ENCODE measurements at places on chromosomes 7 and 10.

- DNase-seq = no peak
Measured at GRCh38 chr7:143396625-143397556, 11.8 kb downstream of the EPHA1 start.

- no peak for DNase-seq
Measured at GRCh38 chr7:31094271-31094670, 42.2 kb downstream of the ADCYAP1R1 start.

GRCh38 chr7:1274876-1275375 lies 42.3 kb downstream of the UNCX start:
- DNase-seq = no peak

DNA sequence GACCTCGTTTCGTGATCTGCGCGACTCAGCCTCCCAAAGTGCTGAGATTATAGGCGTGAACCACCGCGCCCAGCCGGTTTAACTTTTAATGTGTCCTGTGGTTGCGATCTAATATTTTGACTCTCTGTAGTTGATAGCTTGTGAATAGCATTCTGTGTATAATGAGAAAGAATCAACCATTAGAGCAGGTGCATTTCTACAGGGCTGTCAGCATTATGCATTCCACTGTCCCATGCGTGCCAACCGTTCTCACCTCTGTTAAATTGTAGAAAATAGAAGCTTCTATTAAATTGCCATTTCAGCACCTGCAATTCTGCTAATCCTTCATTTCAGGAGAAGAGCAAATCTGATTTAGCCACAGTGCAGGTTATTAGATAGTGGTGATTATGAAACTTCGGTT lies 61.7 kb downstream of the VIM start:
- no peak for DNase-seq

GRCh38 chr10:22722626-22723169 lies 8.3 kb upstream of the PIP4K2A start:
- DNase-seq = no peak

DNA sequence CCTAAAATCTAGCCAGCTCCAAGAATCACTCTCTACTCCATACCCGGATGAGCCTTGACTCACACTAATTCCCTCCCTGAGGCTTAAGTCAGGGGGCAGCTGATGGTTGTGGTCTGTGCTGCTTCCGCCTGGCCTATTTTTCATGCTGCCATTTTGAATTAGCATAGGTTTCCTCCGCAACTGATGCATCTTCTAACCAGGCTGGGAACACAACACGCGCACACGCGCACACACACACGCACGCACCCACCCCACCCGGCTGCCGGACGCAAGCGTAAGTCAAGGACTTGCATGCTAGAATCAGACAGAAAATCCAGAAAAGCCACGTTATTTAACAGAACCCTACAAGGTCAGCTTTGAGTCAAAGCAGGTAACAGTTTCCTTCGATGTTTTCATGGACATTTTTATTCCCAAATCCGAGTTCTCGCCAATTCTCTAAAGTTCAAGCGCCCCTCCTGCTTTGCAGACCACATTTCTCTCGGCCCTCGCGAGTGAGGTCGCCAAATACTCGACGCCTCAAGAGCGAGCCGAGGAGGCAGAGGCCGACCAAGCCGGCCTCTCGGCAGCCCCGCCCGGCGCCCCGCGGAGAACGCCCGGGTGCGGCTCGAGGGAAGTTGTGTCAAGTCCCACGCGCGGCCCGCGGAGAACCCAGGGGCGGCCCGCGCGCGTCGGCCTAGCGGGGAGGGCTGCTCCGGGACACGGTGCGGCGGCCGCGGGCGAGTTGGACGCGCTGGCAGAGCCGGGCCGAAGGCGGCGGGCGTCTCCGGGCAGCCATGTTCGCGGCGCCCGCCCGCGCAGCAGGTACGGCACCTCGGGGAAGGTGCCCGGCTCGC lies 961 bp downstream of the SCRN1 start:
- DNase-seq = peak; percentile 19

- no peak for DNase-seq
Measured at GRCh38 chr7:38478404-38478803, 152.8 kb downstream of the AMPH start.

DNA sequence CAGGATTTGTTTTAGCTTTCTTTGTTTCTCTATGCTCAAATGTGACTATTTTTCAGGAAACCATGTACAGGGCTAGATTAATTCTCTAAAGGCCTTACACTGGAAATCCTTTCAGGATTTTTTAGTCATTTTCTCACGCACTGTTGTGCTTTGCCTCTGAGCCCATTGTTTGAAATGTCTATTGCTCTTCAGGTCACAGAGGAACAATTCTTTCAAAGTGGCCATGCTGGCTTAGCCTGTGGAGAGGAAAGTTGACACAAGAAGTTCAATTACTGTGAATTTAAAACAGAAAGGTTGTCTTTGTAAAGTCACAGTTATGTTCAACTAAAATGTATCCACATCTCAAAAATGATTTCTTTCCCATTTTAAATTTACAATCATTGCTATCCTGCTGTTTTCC lies 1071.7 kb upstream of the POT1 start:
- no peak for DNase-seq

GRCh38 chr7:134153493-134154136 lies 26.5 kb downstream of the LRGUK start:
- DNase-seq = no peak

DNA sequence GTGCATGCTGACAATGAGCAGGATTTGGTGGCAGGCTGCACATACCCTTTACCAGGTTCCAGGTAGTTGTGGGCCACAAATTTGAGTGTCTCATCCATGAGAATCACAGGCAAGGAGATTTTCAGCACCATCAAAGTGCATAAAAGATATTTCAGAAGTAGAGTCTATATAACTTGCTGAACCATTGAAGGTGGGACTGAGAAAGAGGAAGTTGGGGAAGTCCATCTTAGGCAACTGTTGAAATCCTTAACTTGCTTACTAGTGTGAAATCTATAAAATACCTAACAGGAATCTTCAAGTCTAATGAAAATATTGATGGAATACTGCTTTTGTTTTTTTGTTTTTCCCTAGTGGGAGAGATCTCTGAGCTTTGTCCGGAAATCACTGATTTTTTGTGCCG lies 325.1 kb upstream of the PLXDC2 start:
- DNase-seq = no peak

- DNase-seq = no peak
Measured at GRCh38 chr10:72736176-72736827, 44.4 kb downstream of the MCU start.

GRCh38 chr7:131537571-131537978 lies 18.9 kb downstream of the PODXL start:
- DNase-seq = no peak

DNA sequence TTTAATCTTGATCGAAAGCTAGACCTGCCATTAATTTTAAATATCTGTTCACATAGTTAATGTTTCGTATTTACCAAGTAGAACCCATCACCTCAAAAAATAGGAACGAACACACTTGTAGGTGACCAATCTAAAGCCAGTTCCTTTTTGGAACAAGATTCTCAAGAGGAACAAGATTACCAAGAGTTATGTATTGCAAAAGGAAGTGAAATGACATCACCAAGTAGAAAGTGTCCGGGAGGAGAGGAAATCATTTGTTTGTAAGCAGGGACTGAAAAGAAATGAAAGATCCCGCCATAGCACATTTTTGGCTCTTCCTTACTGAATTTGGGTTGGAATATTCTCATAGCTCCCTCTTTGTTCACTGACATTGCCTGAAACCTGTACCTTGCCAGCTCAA lies 1200.5 kb downstream of the SORCS1 start:
- DNase-seq = no peak

Measured in NCI-H1417 treated with DMSO at 0.1 percent for 48 hours (cell line).